ENCODE measurements at places on chromosomes 2 and 18.

DNA sequence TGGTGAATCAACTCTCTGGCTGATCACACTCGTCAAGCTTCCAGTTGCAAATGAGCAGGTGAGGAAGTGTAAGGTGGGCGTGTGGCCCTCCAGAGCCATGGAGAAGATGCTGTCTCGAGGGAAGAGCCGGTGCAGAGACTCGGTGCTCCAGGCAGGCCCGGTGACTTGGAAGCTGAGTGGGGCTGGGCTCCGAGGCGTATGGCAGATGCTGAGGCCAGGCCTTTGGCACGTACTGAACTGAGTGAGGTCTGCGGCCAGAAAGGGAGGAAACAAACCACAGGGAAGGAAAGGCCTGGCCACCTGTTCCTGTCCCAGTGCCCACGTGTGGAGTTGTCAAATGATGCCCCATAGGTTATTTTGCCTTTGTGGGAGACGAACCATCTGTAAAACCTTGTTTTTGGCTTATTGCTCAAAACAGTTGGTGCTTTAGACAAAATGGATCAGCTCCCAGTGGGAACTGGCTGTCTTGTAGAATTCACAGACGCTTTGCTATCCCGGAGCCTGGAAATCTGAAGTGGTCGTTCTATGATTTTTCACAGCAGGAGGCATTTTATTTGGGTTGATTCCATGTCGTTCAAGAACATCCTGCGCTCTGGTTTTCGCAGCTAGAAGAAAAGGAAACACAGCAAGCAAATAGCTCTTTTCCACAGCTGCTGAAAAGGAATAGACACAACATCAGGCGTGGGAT lies 117.5 kb upstream of the TMEM18 start:
- DNase-seq: no peak

DNA sequence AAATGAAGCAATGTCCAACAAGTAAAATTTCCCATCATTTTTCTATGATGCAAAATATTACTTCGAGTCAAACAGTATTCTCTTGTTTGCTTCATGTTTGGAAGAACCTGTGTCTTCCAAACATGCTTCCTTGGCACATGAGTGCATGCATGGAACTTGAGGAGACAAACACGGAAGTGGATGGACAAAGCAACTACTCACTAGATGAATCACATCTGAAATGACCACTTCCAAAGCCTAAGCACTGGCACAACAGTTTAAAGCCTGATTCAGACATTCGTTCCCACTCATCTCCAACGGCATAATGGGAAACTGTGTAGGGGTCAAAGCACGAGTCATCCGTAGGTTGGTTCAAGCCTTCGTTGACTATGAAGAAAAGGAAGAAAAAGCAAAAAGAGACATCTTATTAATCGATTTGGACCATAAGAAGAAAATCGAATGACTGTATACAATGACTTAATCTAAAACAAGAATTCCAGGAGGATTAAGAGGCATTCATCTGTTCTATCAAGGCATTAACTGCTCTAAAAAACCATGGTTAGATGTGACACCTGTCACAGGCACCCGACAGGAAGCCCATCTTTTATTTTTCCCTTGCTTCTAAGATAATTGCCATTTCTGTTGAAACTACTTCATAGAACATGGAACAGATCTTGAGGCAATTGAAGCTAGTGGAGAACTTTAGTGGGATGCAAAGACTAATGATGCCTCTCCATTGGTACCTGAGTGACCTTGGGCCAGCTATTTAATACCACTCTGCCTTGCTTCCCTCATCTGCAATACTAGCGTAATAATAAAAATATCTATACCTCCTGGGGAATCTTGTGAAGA lies 56.0 kb downstream of the ATIC start:
- DNase-seq: no peak

DNA sequence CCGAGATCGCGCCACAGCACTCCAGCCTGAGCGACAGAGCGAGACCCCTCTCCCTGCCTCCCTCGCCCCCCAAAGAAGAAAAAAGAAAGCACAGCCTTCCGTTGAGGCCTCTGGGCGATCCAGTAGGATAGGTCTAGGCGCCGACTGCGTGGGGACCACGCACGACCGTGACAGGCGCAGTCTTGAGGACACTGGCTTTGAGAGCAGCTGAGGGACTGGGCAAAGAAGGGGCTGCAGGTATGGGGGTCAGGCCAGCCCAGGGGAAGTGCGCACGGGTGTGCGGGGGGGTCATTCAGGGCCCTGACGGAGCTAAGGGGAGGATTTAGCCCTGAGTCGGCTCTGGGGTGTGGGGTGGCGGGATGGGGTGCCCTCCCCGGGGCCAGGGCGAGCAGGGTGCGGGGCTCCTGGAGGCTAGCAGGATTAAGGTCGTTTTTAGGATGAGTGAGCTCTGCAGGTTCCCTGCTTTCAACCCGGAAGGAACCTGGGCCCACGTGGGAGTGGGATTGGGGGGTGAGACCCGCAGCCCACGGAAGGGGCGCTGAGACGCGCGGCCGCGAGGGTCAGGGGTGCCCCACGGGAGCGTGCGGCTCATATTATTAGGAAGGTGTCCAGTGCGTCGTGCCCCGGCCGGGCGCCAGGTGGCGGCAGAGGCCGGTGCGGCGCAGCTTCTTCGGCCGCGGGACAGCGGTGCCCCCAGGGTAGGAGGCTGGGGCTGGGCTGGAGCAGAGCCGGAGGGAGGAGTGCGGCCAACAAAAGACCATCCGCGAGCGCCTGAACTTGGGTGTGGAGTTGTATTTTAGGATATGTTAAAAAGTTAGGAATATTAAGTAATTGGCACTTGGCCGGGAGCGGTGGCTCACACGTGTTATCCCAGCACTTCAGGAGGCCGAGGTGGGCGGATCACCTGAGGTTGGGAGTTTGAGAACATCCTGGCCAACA lies 20.5 kb upstream of the ZNF236 start:
- peak; percentile 63 for DNase-seq

GRCh38 chr2:112691881-112692281 lies 28.9 kb upstream of the NT5DC4 start:
- DNase-seq: peak; percentile 32

- DNase-seq: no peak
Measured at GRCh38 chr2:13917958-13918357, 714.6 kb upstream of the LRATD1 start.
